ENCODE measurements at places on chromosomes 4 and X. TPM values are rescaled to one million over a fixed set of nuclear protein-coding genes. Genes with fewer than 3 reads are reported as not detected.

DNA sequence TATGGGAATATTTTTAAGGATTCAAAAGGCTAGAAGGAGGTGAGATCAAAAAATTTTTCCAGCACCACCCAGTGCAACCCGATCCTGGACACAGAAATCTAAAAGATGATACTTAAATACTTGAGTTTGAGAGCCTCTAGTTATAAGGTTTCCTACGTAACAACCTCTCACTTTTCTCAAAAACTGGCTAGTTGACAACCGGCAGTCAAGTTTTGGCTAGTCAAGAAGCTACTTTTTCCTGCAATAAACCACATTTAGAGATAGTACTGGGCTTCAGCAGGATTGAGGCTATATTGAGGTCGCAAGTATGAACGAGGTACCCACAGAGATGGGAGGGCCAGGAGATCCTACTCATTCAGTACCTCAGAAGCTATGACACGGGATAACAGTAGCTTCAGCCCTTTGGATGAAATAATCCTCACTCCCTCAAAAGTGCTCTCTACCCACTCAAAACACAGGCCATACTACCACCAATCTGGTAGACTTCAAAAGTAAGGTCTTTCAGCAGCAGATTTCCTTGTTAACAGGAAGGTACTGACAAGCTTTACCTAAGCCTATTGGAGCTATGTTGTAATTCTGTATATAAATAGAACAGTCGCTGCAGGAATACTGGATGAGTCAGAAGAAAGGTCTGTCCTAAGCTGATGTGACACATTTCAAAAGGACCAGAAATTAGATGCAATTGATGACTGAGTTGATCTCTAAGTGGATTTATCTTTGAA lies 1.5 kb upstream of the TSPAN5 start:
- H3K27ac ChIP-seq = no peak overlapping the region
- peak overlapping the region; percentile 99 for H3K4me3 ChIP-seq
- H3K27me3 ChIP-seq = no peaks in the 10 kb centered on the region
- DNase-seq = peak; percentile 74
- peaks cover 37% of the 10 kb centered on the region for H3K4me1 ChIP-seq

GRCh38 chrX:40094041-40094899 lies 3.5 kb downstream of the BCOR start:
- H3K27ac ChIP-seq = peak overlapping the region; percentile 70
- no peaks in the 10 kb centered on the region for H3K4me1 ChIP-seq
- H3K4me3 ChIP-seq = peak overlapping the region; percentile 79
- no peaks in the 10 kb centered on the region for H3K27me3 ChIP-seq
- H3K36me3 ChIP-seq = no peaks in the 10 kb centered on the region

- H3K4me3 ChIP-seq = no peak overlapping the region
- 0 out of 2 replicates have a peak, but pooled peaks cover 7% of the 10 kb centered on the region for H3K36me3 ChIP-seq
- DNase-seq = peak; percentile 30
- H3K27me3 ChIP-seq = no peaks in the 10 kb centered on the region
These were observed 18.2 kb downstream of the IL13RA1 start for GRCh38 chrX:118745570-118745969.

DNA sequence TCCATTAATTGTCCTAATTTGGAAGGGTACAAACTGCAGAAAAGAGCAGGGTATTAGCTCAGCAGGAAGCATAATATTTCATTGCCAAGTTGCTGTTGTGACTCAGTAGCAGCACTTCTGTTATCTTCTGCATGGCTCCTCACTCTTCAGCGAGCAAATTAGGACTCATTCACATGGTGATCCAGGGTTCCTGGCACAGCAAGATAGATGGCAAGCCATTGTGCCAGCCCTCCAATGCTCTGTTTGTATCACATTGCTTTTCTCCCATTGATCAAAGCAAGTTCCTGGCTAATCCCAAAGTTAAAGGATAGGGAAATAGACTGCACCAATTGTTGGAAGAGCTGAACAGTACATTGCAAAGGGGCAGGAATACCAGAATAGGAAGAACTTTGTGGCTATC lies 382.5 kb upstream of the ATOH1 start:
- H3K4me1 ChIP-seq = no peaks in the 10 kb centered on the region
- H3K27ac ChIP-seq = no peak overlapping the region
- H3K4me3 ChIP-seq = no peak overlapping the region
- no peaks in the 10 kb centered on the region for H3K36me3 ChIP-seq
- DNase-seq = no peak

- H3K36me3 ChIP-seq = no peaks in the 10 kb centered on the region
- H3K27ac ChIP-seq = no peak overlapping the region
- no peaks in the 10 kb centered on the region for H3K27me3 ChIP-seq
- H3K4me1 ChIP-seq = no peaks in the 10 kb centered on the region
- DNase-seq = no peak
- no peak overlapping the region for H3K4me3 ChIP-seq
These were observed 136.6 kb upstream of the OTUD4 start for GRCh38 chr4:145316897-145317574.

- H3K27me3 ChIP-seq = no peaks in the 10 kb centered on the region
- H3K4me3 ChIP-seq = no peak overlapping the region
- H3K27ac ChIP-seq = no peak overlapping the region
- peak; percentile 8 for DNase-seq
- no peaks in the 10 kb centered on the region for H3K4me1 ChIP-seq
- H3K36me3 ChIP-seq = no peaks in the 10 kb centered on the region
These were observed 203.3 kb downstream of the CLCN4 start for GRCh38 chrX:10360116-10360515.

- H3K27me3 ChIP-seq = no peaks in the 10 kb centered on the region
- H3K4me1 ChIP-seq = peaks cover 8% of the 10 kb centered on the region
- no peaks in the 10 kb centered on the region for H3K36me3 ChIP-seq
- DNase-seq = no peak
- no peak overlapping the region for H3K27ac ChIP-seq
These were observed 51.6 kb downstream of the ELF4 start for GRCh38 chrX:130058652-130059051.

BEX3 gene
- polyA plus RNA-seq = 300 TPM

GCNA gene
- 0.99 TPM for polyA plus RNA-seq

MTMR8 gene
- not detected for polyA plus RNA-seq

POU4F2 gene
- not detected for polyA plus RNA-seq

Data from GM23248 (cell line).